Caco-2 (cell line): ENCODE measurements at places on chromosomes 3 and 15. TPM values are rescaled to one million over a fixed set of nuclear protein-coding genes. Genes with fewer than 3 reads are reported as not detected.

Gene SLC9C1
- 0.23 TPM in 1 of 2 replicates, not detected in the other for total RNA-seq

Gene PLA2G4F
- total RNA-seq, result 2.5 and 2.9 TPM in 2 replicates

Gene HES1
- 123 and 128 TPM in 2 replicates for total RNA-seq

Gene CAV3
- not detected in 2 replicates for total RNA-seq

Gene GOLGB1
- 31.5 and 34.3 TPM in 2 replicates for total RNA-seq

Gene AGBL1
- not detected in 2 replicates for total RNA-seq

Gene SLC27A2
- total RNA-seq, result 31.2 and 36.1 TPM in 2 replicates

Gene IL17RC
- total RNA-seq, result 8.5 and 11.3 TPM in 2 replicates

Gene SPTSSB
- 45.9 and 51.6 TPM in 2 replicates for total RNA-seq

Gene OR5AC2
- not detected in 2 replicates for total RNA-seq

Gene RBPMS2
- total RNA-seq, result 8.7 and 9.3 TPM in 2 replicates

Gene ARIH1
- 116 and 126 TPM in 2 replicates for total RNA-seq

- peak overlapping the region; percentile 64 for H3K27ac ChIP-seq
- peak; percentile 45 for DNase-seq
- H3K27me3 ChIP-seq, result no peaks in the 10 kb centered on the region
- H3K4me1 ChIP-seq, result peaks cover 6% of the 10 kb centered on the region; the same call in 1 of the 2 replicates
- H3K4me3 ChIP-seq, result no peak overlapping the region
Observed at GRCh38 chr3:177262396-177262795, 65.1 kb upstream of the TBL1XR1 start.

DNA sequence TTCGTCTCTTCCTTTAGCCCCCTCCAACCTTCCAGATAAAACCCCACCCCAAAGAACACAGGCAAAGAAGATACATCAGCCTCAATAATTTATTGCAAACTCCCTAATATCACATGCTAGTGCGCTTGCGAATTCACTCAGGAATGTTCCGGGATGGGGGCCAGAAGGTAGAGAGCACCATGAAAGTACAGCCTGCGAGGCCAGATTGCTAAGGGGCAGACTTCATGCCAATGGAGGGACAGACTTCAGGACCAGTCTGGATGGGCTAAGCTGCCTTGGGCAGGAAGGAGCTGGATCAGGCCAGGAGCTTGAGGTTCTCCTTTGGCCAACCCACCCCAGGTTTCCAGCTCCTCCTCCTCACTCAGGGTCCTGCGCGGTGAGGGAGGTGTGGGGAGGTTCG lies 13.4 kb downstream of the CIDEC start:
- no peak overlapping the region for H3K4me3 ChIP-seq
- H3K27ac ChIP-seq, result no peak overlapping the region
- H3K4me1 ChIP-seq, result no peaks in the 10 kb centered on the region; the same call in 1 of the 2 replicates
- no peak for DNase-seq

GRCh38 chr15:68436680-68437079 lies 4.7 kb upstream of the ITGA11 start:
- no peaks in the 10 kb centered on the region for H3K36me3 ChIP-seq
- H3K27ac ChIP-seq, result no peak overlapping the region
- no peaks in the 10 kb centered on the region; the same call in 1 of the 2 replicates for H3K27me3 ChIP-seq
- no peak for DNase-seq
- no peak overlapping the region for H3K4me3 ChIP-seq

DNA sequence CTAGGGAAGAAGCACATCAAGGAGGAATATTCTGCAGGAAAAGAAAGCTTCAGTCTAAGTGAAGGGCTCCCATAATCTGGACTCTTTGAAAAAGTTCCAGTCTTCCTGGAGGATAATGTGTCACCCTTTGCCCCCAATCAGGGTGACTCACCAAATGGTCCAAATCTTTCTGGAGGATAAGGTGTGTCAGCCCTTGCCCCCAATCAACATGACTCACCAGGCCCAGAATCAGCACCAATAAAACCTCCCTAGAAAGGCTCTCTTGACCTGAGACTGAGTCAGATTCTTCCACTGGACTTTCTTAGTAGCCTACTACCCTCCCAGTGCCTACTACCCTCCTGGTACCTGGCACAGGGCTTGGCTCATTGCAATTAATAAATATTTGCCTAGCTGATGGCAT lies 9.5 kb upstream of the ARL14 start:
- no peaks in the 10 kb centered on the region for H3K27me3 ChIP-seq
- peaks cover 15% of the 10 kb centered on the region for H3K4me1 ChIP-seq
- DNase-seq, result peak; percentile 45
- no peaks in the 10 kb centered on the region for H3K36me3 ChIP-seq

- H3K36me3 ChIP-seq, result no peaks in the 10 kb centered on the region
- no peaks in the 10 kb centered on the region for H3K27me3 ChIP-seq
- no peak for DNase-seq
Observed at GRCh38 chr15:96514607-96515285, 184.2 kb downstream of the NR2F2 start.

DNA sequence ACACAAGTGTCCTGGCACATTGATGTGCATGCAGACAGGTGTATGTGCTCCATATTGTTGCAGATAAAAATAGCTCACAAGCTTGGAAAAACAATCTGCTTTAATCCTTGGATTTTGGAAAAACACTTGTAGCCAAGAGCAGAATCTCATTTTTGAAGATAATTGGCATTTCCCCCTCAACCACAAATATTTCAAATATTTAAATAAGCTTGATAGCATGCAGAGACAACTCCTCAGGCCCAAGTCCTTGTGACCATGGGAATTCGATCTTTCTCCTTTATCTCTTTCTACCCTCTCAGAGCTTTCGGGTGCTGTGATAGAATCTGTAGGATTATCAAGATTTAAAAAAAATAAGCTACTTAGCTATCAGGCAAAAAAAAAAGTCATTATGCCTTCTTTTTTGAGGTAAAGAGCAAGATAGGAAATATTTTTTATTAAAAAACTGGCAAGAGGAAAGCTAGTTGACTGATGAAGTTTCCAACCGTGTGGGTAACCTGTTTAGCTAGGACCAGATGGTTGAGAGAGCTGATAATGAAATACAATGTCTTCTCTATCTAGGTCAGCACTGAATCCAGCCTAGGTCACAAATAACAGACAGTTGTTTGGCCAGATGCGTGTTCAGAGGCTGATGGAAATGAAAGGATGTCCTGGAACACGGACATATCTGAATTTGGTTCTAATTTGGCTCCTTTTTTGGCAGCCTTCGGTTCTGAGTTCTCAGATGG lies 54.9 kb upstream of the SNRK start:
- H3K4me1 ChIP-seq, result no peaks in the 10 kb centered on the region
- DNase-seq, result no peak
- H3K4me3 ChIP-seq, result no peak overlapping the region
- no peaks in the 10 kb centered on the region for H3K36me3 ChIP-seq

GRCh38 chr15:96502196-96502595 lies 171.7 kb downstream of the NR2F2 start:
- no peaks in the 10 kb centered on the region for H3K4me1 ChIP-seq
- no peaks in the 10 kb centered on the region for H3K27me3 ChIP-seq
- H3K27ac ChIP-seq, result no peak overlapping the region
- no peak overlapping the region for H3K4me3 ChIP-seq

DNA sequence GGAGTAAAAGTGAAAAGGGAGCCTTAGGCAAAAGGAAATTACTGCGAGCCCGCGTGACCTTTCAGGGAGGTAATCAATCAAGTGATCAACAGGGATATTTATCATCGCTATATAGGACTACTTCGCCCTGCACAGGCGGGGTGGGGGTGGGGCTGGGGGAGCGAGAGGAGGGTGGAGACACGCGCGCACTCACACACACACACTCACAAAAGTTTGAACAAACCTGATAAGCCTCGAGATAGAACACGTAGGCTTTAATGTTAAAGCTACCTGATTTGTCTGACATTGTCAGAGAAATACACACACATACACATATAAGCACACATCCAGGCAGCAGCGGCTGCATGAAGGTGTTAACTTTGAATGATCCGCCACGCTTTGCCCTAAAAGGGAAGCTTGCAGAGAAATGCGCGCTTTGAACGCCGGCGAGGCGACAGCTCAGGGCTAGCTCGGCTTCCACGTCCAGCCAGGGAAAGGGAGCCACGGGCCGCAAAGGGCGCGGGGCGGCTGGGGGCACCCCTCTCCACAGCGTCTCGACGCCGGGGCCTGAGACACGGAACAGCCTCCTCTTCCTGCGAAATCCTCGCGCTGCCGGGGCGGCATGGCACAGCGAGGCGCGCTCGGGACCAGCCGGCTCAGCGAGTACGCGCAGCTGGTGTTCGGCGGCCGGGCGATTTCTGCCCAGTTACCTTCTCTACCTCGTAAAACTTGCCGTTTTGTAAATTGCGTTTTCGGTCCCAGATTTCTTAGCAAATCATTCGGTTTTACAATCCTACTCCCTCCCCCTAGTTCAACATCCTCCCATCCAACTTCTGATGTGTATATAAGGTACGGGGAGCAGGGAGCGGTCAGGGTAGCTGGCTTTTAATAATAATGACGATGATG lies 4.8 kb upstream of the MECOM start:
- peaks cover 3% of the 10 kb centered on the region for H3K27me3 ChIP-seq
- H3K36me3 ChIP-seq, result no peaks in the 10 kb centered on the region
- H3K27ac ChIP-seq, result no peak overlapping the region
- H3K4me1 ChIP-seq, result no peaks in the 10 kb centered on the region

- H3K27me3 ChIP-seq, result no peaks in the 10 kb centered on the region
- DNase-seq, result no peak
- H3K4me1 ChIP-seq, result no peaks in the 10 kb centered on the region
- no peak overlapping the region for H3K27ac ChIP-seq
- H3K4me3 ChIP-seq, result no peak overlapping the region
Observed at GRCh38 chr3:170848292-170848917, 21.6 kb downstream of the RPL22L1 start.

- no peaks in the 10 kb centered on the region for H3K36me3 ChIP-seq
- no peak overlapping the region for H3K4me3 ChIP-seq
- no peaks in the 10 kb centered on the region for H3K27me3 ChIP-seq
- 0 out of 2 replicates have a peak, but pooled peaks cover 5% of the 10 kb centered on the region for H3K4me1 ChIP-seq
Observed at GRCh38 chr3:116270056-116270455, 175.2 kb downstream of the LSAMP start.

GRCh38 chr15:71202712-71203111 lies 87.4 kb downstream of the THSD4 start:
- no peak for DNase-seq
- H3K36me3 ChIP-seq, result no peaks in the 10 kb centered on the region
- no peaks in the 10 kb centered on the region; the same call in 1 of the 2 replicates for H3K27me3 ChIP-seq
- no peaks in the 10 kb centered on the region for H3K4me1 ChIP-seq

- no peaks in the 10 kb centered on the region for H3K27me3 ChIP-seq
- no peak overlapping the region for H3K4me3 ChIP-seq
- no peaks in the 10 kb centered on the region for H3K4me1 ChIP-seq
- no peak for DNase-seq
- H3K36me3 ChIP-seq, result no peaks in the 10 kb centered on the region
- H3K27ac ChIP-seq, result no peak overlapping the region
Observed at GRCh38 chr3:106299300-106300098, 430.7 kb upstream of the CBLB start.

DNA sequence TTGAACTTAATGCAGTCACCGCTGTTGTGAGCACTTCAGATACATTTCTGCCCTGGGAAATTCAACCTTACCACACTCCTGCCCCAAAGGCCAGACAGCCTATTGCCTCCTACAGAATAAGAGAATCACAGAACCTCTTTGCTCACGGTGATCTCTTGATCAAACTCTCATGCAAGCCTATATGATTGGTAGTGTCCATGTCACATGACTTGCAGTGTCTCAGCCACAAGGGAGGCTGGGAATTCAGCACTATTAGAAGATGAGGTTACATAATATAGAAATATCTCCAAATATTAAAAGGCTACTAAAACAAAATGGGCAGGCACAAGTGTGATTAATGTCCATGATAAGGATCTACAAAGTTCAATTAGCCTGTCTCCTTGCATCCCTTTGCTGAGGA lies 3.8 kb upstream of the PCOLCE2 start:
- no peak overlapping the region for H3K27ac ChIP-seq
- no peak overlapping the region for H3K4me3 ChIP-seq
- no peak for DNase-seq
- no peaks in the 10 kb centered on the region for H3K4me1 ChIP-seq

DNA sequence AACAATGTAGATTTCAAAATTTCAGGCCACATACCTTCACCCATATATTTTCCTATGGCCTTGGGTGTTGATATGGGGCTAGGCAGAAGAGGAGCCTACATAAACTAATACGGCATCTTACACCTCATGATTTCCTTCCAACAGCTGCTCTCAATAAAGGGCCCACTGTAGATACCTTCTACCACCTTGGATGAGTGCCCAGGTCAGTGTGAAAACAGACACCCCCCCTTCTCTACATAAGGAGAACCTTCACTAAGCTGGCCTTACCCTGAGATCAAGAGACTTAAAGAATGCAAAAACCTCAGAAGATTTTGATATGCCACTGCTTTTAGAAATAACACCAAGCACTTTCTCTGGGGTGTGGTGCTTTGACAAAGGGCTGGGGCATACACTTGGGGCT lies 42.7 kb downstream of the SH3BP5 start:
- no peak overlapping the region for H3K4me3 ChIP-seq
- DNase-seq, result no peak
- no peaks in the 10 kb centered on the region for H3K36me3 ChIP-seq

DNA sequence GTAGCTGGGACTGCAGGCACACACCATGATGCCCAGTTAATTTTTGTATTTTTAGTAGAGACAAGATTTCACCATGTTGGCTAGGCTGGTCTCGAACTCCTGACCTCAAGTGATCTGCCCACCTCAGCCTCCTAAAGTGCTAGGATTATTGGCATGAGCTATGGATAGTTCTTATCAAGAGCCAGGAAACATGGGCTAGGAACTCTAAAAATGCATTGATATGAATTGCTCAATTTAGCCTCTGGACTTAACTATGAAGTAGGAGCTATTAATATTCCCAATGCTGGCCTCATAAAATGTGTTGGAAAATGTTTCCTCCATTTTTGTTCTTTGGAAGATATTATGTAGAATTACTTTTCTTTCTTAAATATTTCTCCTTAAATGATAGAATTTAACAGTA lies 82.8 kb upstream of the PEX5L start:
- H3K36me3 ChIP-seq, result no peaks in the 10 kb centered on the region
- no peak for DNase-seq
- H3K4me3 ChIP-seq, result no peak overlapping the region
- H3K27ac ChIP-seq, result no peak overlapping the region
- H3K27me3 ChIP-seq, result no peaks in the 10 kb centered on the region

- H3K27ac ChIP-seq, result no peak overlapping the region
- DNase-seq, result no peak
- no peaks in the 10 kb centered on the region for H3K27me3 ChIP-seq
- no peak overlapping the region for H3K4me3 ChIP-seq
- H3K36me3 ChIP-seq, result no peaks in the 10 kb centered on the region
Observed at GRCh38 chr3:149179220-149179619, 42.4 kb downstream of the CP start.
